ENCODE measurements at places on chromosomes 3 and 15.

DNA sequence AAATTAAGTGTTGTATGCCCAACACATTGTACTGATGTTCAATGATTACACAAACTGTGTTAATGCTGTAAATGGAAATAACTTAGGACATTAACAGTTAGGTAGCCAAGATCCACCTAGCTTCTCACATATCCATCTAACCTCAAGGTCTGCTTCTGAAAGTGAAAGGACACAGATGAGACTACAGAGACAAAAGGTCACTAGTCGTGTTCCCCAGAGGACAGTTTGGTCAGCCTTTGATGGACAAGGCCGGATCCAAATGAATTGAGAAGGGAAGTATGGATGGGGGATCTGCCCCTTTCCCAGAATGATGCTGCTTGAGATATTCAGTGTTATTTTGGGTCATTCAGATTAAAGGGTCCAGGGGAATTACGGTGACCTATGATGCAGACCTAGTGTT, 17.2 kb downstream of the ALDH1A2 start:
- H3K27ac ChIP-seq = no peak overlapping the region
- no peaks in the 10 kb centered on the region for H3K36me3 ChIP-seq
- H3K27me3 ChIP-seq = peaks cover 29% of the 10 kb centered on the region
- no peaks in the 10 kb centered on the region for H3K4me1 ChIP-seq
- no peak for DNase-seq
- no peak overlapping the region for H3K4me3 ChIP-seq

DNA sequence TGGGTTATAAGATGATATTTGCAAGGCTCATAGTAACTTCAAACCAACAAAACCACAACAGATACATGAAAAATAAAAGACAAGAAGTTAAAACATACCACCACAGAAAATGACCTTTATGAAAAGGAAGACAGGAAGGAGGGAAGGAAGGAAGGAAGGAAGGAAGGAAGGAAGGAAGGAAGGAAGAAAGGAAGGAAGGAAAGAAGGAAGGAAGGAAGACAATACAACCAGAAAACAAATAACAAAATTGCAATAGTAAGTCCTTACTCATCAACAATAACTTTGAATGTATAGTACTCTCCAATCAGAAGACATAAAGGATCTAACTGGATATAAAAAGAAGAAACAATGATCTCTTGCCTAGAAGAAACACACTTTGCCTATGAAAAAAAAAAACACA, 287.4 kb upstream of the DCBLD2 start:
- no peaks in the 10 kb centered on the region for H3K36me3 ChIP-seq
- no peak overlapping the region for H3K27ac ChIP-seq
- H3K4me3 ChIP-seq = no peak overlapping the region
- H3K27me3 ChIP-seq = no peaks in the 10 kb centered on the region
- no peaks in the 10 kb centered on the region for H3K4me1 ChIP-seq

- peak overlapping the region; percentile 72 for H3K27ac ChIP-seq
- H3K4me1 ChIP-seq = peaks cover 32% of the 10 kb centered on the region
- H3K4me3 ChIP-seq = peak overlapping the region; percentile 62
- no peaks in the 10 kb centered on the region for H3K27me3 ChIP-seq
- no peak for DNase-seq
Observed at GRCh38 chr15:42193383-42193782, 14.7 kb downstream of the VPS39 start.

GRCh38 chr15:77790481-77790880, 157.8 kb upstream of the LINGO1 start:
- no peaks in the 10 kb centered on the region for H3K27me3 ChIP-seq
- H3K27ac ChIP-seq = no peak overlapping the region
- H3K36me3 ChIP-seq = no peaks in the 10 kb centered on the region
- H3K4me1 ChIP-seq = no peaks in the 10 kb centered on the region
- no peak for DNase-seq

DNA sequence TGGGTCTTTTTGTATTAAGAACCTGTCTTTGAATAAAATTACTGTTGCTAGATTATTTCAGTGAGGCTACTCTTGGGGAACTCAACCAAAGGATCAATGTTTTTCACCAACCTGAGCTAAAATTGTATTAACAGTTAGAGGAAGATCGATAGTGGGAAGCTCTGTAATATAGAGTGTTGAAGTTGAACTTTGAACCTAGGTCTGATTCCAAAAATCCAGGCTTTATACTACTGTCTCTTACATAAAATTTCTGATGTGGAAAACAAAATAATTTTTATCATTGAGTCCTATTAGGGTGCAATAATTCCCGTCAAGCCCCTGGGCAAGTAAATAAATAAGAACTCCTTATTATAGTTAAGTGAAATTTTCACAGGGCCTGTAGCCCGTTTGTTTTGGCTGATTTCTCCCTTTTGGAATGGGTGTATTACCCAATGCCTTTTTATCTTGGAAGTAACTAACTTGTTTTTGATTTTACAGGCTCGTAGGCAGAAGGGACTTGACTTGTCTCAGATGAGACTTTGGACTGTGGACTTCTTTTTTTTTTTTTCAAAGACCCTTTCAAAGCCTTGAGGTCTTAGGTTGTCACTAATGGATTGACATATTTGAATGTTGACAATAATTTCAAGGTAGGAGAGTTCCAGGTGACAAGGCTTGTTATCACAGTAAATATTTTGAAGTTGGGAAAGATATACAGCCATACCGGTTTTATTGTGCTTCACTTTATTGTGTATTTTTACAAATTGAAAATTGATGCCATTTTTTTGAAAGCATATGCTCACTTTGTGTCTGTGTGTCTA, 276.1 kb downstream of the NFKBIZ start:
- H3K36me3 ChIP-seq = peaks cover 21% of the 10 kb centered on the region
- H3K4me1 ChIP-seq = peaks cover 9% of the 10 kb centered on the region
- H3K4me3 ChIP-seq = no peak overlapping the region
- no peak overlapping the region for H3K27ac ChIP-seq
- H3K27me3 ChIP-seq = no peaks in the 10 kb centered on the region
- no peak for DNase-seq

GRCh38 chr3:71728632-71729342, 3.6 kb upstream of the EIF4E3 start:
- H3K27me3 ChIP-seq = peaks cover 2% of the 10 kb centered on the region
- peaks cover 2% of the 10 kb centered on the region for H3K36me3 ChIP-seq
- no peak overlapping the region for H3K4me3 ChIP-seq
- H3K27ac ChIP-seq = no peak overlapping the region
- DNase-seq = no peak

- peak within 1 kb of the TSS; percentile 99 for H3K4me3 ChIP-seq
- peaks cover 15% of the 10 kb centered on the region for H3K36me3 ChIP-seq
- peak within 1 kb of the TSS; percentile 98 for H3K27ac ChIP-seq
- DNase-seq = peak; percentile 98
Observed at GRCh38 chr15:77419836-77420609, at the start of gene PEAK1. Gene PEAK1, minus strand, starts transcription at chr15:77420104. Its CDS starts 238,178 bp downstream, at chr15:77181926.

DNA sequence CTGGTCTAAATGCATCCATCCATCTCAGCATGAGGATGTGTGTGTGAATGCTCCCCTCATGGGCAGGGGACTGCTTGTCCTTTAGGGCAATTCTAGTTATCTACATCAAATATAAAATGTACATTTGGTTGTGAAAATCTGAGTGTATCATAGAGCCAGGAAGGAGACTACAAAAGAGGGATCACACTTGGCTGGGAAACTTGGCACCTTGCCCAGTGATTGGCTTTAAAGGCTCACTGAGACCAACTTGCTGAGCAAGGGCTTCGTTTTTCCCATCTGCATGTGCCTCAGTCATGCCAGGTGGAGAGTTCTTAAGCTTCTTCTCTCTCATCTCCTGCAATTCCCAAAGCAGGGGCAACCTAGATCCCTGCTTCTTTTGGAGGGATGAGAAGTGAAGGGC, 5.2 kb downstream of the CAPN3 start:
- H3K4me3 ChIP-seq = no peak overlapping the region
- H3K27ac ChIP-seq = no peak overlapping the region
- peaks cover 6% of the 10 kb centered on the region for H3K4me1 ChIP-seq
- peaks cover 2% of the 10 kb centered on the region for H3K27me3 ChIP-seq
- H3K36me3 ChIP-seq = no peaks in the 10 kb centered on the region
- DNase-seq = no peak

DNA sequence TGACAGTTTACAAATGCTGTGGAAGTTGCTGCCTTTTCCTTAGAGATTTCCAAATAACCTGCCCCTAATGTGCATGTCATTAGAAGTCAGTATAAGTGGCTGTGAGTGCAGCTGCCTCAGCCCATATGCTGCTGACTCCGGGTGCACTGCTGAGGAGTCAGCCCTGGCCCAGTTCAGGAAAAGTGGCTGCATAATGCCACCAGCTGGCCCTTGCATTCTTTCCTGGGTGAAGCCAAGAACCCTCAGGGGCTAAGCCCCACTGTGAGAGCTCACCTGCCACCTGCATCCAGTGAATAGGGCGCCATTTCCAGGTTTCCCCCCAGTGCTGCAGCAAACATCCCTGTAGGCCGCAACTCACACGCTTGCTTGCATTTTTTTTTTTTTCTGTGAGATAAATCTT, 139.9 kb downstream of the TJP1 start:
- peaks cover 4% of the 10 kb centered on the region for H3K27me3 ChIP-seq
- H3K4me3 ChIP-seq = no peak overlapping the region
- no peaks in the 10 kb centered on the region for H3K4me1 ChIP-seq
- no peaks in the 10 kb centered on the region for H3K36me3 ChIP-seq
- no peak overlapping the region for H3K27ac ChIP-seq
- no peak for DNase-seq

DNA sequence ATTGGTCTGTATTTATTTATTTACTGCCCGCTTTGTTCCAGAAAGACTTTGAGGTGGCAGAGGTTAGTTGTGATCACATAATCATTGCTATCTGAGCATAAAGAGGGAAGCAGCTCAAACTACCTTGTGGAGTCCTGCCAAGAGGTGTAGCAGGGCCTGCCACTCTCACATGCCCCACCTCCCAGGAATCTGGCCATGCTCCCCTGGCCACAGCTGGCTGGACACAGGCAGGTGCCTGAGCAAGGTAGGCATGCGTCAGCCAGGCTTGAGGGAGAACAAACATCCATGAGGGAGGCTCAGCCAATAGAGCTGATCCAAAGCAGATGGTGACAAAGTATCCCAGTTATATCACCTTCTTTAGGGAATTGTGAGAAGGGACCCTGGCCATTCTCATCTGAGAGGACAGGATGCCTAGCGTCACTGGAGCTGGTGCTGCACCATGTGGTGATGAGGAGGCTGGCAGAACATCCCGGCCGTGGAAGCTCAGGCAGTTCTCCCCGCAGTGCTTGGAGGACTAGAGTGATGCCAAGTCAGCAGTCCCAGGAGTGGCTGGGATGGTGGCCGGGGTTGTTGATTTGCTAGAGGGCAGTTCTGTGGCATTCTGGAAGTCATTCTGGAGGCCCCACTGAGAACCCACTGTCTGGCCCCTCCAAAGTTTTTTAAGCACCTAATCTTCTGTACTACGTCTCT, 6.8 kb upstream of the POLG start:
- H3K27me3 ChIP-seq = peaks cover 14% of the 10 kb centered on the region
- H3K4me3 ChIP-seq = no peak overlapping the region
- peaks cover 13% of the 10 kb centered on the region for H3K4me1 ChIP-seq
- no peaks in the 10 kb centered on the region for H3K36me3 ChIP-seq
- no peak for DNase-seq

GRCh38 chr3:42184651-42185443, 81.1 kb downstream of the CCK start:
- no peak for DNase-seq
- H3K4me3 ChIP-seq = no peak overlapping the region
- no peaks in the 10 kb centered on the region for H3K4me1 ChIP-seq
- H3K27ac ChIP-seq = no peak overlapping the region
- H3K27me3 ChIP-seq = no peaks in the 10 kb centered on the region

DNA sequence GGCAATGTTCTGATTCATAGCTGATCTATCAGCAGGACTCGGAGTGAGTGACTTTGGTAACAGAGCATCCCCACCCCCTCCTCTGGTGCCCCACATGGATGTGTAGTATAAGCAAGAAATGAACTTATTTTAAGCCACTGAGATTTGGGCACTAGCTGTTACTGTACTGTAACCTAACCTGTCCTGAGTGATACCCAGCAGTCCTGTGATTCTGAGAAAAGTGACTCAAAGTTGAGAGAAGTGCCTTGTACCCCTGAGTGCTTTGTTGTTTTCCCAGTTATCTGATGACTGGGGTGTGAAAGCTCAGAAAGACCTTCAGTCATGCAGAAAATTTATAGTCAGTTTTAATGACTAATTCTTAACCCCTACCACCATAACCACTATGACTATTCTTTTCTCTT, 439.9 kb upstream of the RBMS3 start:
- DNase-seq = peak; percentile 1
- H3K27ac ChIP-seq = peak overlapping the region; percentile 56
- no peaks in the 10 kb centered on the region for H3K27me3 ChIP-seq
- H3K4me1 ChIP-seq = peaks cover 28% of the 10 kb centered on the region

- H3K27me3 ChIP-seq = no peaks in the 10 kb centered on the region
- no peak overlapping the region for H3K4me3 ChIP-seq
- no peak for DNase-seq
- H3K27ac ChIP-seq = no peak overlapping the region
- H3K36me3 ChIP-seq = no peaks in the 10 kb centered on the region
Observed at GRCh38 chr3:84547971-84548970, 410.5 kb upstream of the CADM2 start.
